ENCODE measurements at places on chromosomes 7 and 10.

GRCh38 chr10:61835069-61835945, 66.2 kb upstream of the ARID5B start:
- no peak for DNase-seq

GRCh38 chr10:86945361-86946212, 11.8 kb downstream of the MMRN2 start:
- no peak for DNase-seq

DNA sequence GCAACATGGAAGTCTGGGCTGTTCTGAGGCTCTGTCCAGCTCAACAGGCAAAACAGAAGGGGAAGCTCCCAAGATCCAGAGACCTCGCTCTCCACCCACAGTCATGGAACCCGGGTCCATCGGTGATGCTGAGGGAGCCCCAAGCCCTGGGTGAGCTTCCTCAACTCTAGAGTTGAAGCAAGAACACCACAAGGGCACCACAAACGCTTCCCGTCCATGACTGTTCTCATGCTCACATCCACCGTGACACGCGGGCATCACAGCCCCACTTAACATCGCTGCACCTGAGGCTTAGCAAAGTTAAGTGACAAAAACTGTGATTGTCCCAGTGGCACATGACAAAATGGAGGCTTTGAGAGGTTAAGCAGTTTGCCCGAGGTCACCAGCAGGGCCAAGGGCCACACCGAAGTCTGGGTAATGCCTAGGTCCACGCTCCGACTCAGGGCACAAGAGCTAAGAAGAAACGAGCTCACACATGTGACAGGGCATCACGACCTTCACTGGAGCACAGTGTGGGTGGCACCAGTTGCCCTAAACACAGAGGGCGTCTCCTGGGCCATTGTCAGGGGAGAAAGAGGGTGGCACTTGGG, 110.6 kb downstream of the OAT start:
- DNase-seq, result no peak

DNA sequence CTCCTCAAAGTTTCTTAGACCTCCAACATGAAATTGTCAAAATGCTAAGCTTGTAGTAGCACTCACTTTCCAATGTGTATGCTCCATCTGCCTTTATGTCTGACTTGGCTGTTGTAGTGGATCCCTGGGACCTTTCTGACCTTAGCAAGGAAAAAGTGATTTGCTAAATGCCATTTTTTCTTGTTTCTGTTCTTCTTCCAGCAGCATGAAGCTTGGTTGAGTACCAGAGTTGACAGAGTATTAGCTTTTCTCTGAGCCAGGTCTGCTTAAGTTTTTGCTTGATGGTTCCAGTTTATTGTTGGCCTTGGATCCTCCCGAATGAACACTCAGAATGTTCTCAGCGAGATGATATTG, 168.7 kb downstream of the SND1 start:
- DNase-seq, result no peak

DNA sequence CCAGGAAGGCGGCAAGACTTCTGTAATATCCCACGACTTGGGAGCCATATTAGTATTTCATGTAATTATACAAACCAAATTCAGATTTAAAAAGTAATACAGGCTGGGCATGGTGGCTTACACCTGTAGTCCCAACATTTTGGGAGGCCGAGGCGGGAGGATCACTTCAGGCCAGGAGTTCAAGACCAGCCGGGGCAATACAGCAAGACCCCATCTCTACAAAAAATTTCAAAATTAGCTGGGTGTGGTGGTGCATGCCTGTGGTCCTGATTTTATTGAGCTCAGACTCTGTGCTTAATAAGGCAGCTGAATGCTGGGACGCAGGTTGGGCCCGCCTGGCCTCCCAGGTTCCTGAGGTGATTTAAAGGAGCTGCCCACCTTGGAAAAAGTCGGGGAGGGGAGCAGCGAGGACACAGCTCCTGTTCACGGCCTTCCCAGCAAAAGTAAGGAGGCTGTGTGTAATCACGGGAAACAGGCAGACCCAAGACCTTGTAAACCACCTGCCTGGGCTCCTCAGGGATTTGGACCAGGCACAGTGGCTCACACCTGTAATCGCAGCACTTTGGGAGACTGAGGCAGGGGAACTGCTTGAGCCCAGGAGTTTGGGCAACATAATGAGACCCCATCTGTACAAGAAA, 93.0 kb upstream of the DNAAF5 start:
- no peak for DNase-seq

GRCh38 chr7:51778121-51778520, 461.5 kb upstream of the COBL start:
- no peak for DNase-seq

DNA sequence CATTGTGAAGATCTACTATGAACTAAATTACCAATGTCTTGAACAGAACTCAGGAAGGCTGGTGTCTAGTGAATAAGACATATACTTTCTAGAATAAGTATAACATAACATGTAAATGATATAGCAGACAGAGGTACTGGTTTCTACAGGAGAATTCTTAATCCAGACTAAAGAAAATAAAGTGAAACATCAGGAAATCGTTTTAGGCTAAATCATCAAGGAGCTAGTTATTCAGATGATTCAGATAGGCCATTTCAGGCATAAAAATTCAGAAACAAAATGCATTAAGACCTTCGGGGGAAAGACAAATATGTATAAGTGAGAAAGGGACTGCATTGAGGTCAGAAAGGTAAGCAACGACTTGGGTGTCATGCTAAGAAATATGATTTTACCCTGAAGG, 170.6 kb downstream of the LRRN3 start:
- no peak for DNase-seq

GRCh38 chr10:121531076-121531829, 67.0 kb downstream of the FGFR2 start:
- DNase-seq, result no peak

DNA sequence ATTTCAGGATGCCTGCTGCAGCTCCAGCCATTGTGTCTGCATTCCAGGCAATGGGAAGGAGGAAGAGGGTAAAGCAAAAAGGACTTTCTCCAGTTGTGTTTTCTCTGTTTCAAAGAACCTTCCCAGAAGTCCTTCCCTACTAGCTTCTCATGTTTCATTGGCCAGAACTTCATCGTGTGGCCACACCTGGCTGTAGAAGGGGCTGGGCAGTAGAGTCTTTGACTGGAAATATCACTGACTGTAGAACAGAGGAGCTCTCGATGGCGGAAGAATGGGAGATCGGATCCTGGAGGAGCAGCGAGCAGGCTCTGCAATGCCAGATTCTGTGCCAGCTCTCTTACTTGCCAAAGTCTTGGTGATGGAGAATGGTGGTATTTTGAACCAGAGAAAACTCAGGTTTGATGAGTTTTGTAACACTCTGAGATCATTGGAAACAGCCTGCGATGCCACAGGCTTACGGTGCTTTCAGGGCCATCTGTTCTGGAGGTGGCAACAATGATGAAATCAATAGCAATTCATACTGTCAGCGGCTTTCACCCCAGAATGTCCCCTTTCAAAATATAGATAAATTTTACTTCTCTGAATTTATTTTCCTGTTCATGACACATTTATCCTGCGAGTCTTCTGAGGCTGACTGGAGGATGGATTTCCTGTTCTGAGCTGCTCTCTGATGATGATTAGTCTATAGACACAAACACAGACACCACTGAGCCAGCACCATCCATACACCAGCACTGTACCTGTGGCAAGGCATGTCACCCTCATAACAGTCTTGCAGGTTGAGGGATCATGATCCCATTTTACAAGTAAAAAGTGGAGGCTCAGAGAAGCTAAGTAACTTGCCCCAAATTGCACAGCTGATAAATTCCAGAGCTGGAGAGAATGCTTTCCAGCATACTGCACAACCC, 204.2 kb downstream of the EMX2 start:
- no peak for DNase-seq

- DNase-seq, result no peak
Observed at GRCh38 chr7:130933919-130934318, 199.9 kb upstream of the KLF14 start.

DNA sequence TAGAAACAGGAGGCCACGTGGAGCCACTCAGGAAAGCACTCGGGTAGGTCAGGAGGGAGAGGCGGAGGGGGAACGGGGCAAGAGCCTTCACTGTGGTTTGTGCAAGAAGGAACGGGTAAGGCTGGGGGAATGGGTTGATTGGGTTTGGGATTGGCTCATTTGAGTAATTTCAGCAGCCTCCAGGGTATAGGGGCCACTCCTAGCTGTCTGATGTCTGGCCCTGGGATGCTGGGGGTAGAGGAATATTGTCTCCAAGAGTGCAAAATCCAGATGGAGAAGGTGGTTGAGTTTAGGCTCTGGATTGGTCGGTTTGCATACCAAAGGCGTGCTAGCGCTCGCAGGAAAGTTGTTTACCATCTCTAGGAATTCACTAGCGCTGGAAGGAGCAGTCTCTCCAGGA, 47.2 kb downstream of the MYL10 start:
- no peak for DNase-seq

- DNase-seq, result no peak
Observed at GRCh38 chr10:114908896-114909295, 29.1 kb upstream of the TRUB1 start.

DNA sequence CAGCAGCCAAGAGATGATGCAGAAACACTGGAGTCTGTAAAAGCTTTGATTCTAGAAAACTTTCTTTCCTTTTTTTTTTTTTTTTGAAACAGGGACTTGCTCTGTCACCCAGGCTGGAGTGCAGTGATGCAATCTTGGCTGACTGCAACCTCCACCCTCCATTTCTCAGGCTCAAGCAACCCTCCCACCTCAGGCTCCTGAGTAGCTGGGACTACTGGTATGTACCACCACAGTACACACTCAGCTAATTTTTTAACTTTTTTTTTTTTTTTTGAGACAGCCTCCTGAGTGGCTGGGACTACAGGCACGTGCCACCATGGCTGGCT, 17.0 kb upstream of the BAG3 start:
- DNase-seq, result no peak

DNA sequence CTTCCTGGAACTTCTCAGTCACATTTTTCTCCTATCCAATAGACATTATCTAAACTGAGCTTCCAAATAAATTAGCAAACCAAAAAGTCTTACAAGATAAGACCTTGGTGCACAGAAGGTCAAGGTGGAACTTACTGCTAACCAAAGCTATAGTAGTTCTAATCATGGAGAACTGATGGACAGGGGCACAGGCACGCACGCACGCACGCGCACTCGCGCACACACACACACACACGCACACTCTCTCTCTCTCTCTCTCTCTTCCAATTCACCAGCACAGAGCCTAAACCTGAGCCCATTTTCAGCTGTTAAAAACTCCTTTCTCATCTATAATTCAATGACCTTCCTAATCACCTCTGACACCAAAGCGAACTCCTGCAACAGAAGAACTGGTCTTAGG, 7.5 kb downstream of the FGFR2 start:
- no peak for DNase-seq

DNA sequence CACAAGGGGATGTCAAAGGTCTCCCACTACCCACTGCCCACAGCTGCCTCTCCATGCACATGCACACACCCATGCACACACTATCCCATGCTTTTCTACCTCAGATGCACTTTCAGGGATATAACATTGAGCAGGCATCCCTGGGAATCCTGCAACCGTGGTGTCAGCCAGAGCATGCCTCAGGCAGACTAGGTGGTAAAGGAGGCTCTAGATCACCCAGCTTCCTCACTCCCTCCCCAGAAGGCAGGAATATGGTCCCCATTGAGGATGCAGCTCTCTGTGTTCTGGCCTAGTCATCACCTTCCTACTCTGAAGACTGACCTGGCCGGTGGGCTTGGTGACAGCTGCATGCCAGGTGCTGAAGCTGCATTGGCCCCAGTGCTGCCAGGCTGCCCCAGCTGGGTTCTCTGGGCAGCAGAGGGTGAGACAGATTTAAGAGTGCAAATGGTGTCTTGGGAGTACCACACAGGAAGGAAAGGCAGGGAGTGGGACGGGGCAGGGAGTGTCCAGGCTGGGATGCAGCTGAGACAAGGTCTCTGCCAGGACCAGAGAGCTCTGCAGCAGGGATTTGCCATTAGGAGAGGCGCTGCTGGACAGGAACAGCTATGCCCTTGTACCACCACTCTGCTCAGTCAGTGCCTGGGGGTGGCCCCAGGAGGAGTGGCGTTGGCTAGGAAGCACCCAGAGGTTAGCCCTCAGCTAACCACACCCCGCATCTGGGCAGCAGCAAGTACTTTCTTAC, 53.4 kb upstream of the GDF10 start:
- DNase-seq, result no peak

DNA sequence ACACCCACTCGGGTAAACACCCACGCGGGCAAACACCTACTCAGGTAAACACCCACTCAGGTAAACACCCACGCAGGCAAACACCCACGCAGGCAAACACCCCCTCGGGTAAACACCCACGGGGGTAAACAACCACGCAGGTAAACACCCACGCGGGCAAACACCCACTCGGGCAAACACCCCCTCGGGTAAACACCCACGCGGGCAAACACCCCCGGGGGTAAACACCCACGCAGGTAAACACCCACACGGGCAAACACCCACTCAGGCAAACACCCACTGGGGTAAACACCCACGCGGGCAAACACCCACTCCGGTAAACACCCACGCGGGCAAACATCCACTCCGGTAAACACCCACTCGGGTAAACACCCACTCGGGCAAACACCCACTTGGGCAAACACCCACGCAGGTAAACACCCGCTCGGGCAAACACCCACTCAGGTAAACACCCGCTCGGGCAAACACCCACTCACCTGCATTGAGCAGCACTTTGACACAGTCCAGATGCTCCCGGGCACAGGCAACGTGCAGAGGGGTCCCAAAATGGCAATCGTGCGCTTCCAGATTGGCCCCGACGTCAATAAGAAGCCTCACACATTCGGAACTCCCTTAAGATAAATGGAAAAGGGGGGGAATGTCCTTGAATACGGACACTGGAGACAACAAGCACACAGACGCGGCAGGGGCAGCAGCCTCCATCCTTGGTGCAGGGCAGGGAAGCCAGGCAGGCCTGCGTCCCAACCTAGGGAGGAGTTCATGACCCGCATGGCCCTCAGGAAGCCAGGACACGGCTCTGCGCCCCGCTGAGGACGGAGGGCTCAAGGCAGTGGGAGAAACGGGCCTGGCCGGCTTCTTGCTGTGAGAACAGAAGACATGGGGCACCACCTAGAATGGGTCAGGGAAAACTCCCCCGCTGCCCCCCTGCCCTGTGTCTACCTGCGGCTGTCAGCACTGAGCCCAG, 17.6 kb downstream of the ASB13 start:
- DNase-seq, result no peak

DNA sequence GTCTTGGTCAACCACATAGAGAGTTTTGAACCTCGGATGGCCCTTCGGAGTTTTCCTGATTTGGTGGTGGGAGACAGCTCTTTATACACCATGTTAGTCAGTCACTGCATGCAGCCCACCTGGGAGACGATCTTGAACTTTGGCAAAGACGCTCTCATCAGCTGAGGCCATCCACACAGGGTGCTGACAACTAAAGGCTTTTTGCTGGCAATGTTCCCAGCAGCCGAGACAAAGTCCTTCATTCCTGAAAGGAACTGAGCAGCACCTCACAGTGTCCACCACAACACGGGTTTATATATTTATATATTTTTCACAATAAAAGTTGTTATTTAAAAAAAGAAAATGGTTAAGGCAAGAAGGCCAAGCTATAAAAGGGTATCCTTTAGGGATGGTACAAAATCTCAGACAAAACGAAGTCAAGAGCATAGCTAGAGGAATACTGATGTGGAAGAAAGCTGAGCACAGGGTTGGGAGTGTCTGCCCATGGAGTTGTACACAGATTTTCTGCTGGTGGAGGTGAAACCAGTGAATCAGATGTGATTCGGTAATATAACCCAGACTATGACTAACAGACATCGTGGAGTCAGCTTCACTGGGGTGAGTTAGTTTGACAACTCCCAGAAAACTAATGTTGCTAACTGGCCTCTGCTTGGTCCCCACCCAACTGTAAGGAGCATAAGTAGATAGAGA, 27.4 kb upstream of the CAPZA2 start:
- DNase-seq, result no peak

- DNase-seq, result no peak
Observed at GRCh38 chr10:21814866-21815265, 188.7 kb downstream of the DNAJC1 start.

GRCh38 chr7:127221731-127222130, 31.0 kb downstream of the GRM8 start:
- DNase-seq, result no peak
